ENCODE measurements at places on chromosomes 3 and 15. TPM values are rescaled to one million over a fixed set of nuclear protein-coding genes. Genes with fewer than 3 reads are reported as not detected.

Gene MKRN3
- total RNA-seq, result 2.3 TPM

Gene DZIP1L
- total RNA-seq, result 37.5 TPM

Gene NMB
- 15.4 TPM for total RNA-seq

Gene DYNLT2B
- 9.9 TPM for total RNA-seq

Gene GABRA5
- not detected for total RNA-seq

Gene HCLS1
- total RNA-seq, result 45.4 TPM

Gene CILP
- 37.9 TPM for total RNA-seq

Gene EPHB1
- total RNA-seq, result 6.6 TPM

Gene KIF15
- 0.53 TPM for total RNA-seq

Gene SIDT1
- 4.5 TPM for total RNA-seq

Gene AGBL1
- total RNA-seq, result 0.49 TPM

Gene CYP1A1
- total RNA-seq, result 0.18 TPM

Gene EXD1
- not detected for total RNA-seq

Gene SPRED1
- total RNA-seq, result 56.4 TPM

Gene KNL1
- total RNA-seq, result 0.89 TPM

Gene LMOD3
- 0.09 TPM for total RNA-seq

Gene SNX22
- 2.1 TPM for total RNA-seq

Gene SPATA12
- total RNA-seq, result not detected

Gene PYDC2
- not detected for total RNA-seq

Gene PRSS50
- 0.13 TPM for total RNA-seq

Gene GATA2
- total RNA-seq, result 23.5 TPM

Gene PGBD4
- total RNA-seq, result 1.9 TPM

Gene SLC24A5
- total RNA-seq, result 0.89 TPM

Gene KLHL40
- 0.13 TPM for total RNA-seq

Gene ZNF445
- 27.6 TPM for total RNA-seq

Gene A4GNT
- not detected for total RNA-seq

Gene USP8
- total RNA-seq, result 77.9 TPM

Gene PLA2G4E
- not detected for total RNA-seq

Gene CAMK2N2
- 0.53 TPM for total RNA-seq

Gene EPHA3
- 12.6 TPM for total RNA-seq

Measured in sciatic nerve (tissue), 2 donors.